Central memory CD4-positive, alpha-beta T cell (primary cell): ENCODE measurements at places on chromosomes 7 and 10.

DNA sequence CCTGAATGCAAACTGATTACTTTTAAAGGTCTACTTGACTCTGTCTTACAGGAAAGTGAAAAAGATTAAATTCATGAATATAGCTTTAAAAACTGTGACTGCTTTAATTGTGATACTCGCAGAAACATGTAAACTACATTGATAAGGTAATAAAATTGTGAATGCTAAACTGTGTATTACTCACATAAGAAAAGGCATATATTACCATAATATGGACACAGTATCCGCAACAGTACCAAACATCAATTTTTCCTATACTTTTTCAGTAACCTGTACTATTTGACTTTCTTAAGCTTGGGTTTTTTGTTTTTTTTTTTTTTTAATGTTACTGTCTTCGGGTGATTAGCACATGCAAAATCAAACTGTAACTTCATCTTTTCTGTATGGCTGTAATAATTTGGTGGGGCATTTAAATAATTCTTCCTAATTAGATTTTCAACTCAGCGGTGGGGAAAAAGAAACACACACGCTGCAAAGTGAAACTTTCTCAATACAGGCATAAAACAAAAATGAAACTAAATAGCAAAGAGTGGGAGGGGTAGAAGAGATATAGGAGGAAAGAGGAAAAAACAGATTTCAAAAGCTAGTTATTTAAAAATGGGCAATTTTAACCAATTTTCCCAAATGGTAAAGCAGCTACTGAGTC is 23.2 kb downstream of the NT5C3A start:
- peak; percentile 45 for DNase-seq

- DNase-seq, result no peak
These were observed 127.1 kb downstream of the GLRX3 start for GRCh38 chr10:130263289-130263688.

DNA sequence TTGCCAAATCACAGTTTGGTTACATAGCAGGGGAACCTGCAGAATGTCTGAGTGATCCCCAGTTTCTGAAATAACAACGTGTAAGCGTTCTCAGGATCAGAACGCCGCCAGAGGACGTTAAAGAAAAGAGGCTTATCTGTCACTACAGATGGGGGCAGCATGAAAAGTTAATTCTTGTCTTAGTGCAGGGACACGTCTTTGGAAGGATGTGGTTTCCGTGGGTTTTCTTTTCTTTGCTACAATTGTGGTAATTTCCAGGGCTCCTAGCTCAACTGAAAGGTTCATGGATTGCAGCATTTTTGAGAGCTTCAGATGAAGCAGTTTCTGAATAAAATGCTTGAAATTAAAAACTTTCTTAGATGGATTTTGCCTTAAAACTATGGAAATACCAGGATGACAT is 106.6 kb downstream of the PRKCQ start:
- DNase-seq, result peak; percentile 84

DNA sequence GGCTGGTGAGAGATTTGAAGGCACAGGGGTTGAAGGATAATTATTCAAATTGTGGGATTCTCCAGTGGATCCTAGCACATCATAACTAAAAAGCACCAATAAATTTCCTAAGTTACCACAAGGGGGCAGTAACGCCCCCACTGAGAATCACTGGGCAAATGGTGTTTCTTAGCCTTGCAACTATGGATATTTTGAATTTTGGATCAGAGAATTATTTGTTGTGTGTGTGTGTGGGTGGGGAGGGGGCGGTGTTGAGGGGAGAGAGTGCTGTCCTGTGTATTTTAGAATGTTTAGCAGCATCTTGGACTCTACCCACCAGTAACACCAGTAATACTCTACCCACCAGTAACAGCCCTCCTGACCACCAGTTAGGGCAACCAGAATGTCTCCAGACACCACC is 63.3 kb upstream of the PRKG1 start:
- no peak for DNase-seq

DNA sequence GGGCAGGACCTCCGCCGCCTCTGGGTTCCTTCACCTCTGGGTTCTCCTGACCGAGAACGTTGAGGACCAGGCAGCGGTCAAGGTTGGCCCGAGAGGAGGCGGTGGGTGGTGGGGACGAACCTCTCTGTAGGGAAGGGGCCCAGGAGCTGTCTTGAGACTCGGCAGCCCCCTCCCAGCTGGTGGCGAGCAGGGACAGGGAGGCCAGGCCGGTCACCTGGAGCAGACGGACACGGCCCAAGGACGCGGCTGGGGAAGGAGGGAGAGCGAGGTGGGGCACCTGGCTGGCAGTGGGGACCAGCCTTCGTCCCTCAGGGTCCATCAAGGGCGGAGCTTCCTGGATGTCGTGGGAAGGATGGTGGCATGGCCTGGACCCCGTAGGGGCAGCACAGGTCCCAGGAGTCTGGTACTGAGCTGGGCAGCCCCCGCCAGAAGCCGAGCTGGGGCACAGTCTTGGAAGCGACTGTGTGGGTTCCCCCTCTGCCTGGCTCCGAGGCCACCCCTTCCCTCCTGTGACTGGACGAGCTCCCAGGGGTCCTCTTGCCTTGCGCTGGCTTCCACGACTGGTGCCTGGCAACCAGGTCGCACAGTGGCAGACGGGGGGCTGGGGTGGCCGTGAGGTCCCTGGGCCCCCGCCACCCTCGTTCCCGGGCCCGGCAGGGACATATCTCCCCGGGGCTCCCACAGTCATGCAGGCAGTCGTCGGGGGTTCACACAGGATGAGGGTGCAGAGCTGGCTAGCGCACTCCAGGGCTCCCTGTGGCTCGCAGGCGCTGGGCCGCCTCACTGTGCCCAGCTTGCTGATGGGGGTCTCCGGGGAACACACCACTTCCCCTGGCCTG is 89.9 kb downstream of the DNAJB6 start:
- no peak for DNase-seq

DNA sequence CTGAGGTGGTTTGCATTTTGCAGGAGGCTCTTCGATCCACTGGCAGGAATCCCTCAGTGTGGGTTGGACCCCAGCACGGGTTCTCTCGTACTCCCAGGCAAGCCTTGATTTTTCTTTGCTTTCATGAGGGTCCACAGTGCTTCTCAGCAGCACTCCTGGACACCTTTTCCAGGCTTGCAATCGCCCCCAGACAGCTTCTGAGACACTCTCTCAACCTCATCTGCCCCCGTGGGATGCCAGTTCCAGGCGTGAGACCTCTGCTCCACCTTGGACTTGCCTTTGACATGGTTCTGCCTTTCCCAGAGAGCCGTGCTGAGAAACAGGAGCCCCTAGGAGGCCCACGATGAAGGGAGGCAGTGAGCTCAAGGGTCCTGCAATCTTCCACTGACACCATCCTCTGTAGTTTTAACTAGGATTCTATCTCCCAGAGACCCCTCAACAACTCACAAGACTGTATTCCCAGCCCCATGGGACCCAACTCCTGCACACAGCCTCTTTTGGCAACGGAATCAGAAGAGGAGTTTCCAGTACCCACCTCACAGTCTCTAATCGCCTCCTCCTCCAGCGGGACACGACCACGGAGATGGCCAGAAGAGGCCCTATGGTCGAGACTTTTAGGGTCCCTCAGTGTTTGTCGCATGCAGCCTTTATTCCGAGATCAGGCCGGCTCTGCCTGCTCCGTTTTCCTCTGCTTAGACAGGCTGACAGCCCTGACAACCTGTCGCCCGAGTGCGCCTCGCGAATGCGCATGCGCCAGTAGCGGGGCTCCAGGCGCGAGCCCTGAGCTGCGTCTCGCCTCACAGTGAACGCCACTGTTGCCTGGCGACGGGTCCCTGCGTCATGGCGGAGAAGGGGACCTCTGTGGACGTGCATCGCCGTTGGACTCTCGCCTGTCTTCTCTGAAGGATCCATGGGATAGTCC is 26.0 kb upstream of the ZNF273 start:
- DNase-seq, result peak; percentile 65

GRCh38 chr7:25858200-25858524 is 293.8 kb upstream of the NFE2L3 start:
- no peak for DNase-seq

DNA sequence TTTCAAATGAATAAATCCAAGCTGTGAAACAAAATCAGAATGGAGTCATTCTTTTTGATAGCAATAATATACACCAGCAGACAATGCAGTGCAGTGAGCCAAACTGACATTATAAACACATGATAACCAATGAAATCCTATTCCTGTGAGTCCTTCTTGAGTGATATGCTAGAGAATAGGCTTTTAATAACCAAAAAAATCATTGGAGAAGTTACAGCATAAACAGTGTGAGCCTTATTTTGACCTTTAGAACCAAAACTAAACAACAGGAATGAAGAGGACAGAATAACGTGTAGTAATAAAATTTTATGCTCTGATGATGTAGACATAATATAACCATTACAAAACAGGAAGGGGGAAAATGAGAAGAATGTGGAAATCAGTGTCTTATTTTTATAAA is 8.7 kb downstream of the HUS1 start:
- no peak for DNase-seq

GRCh38 chr7:115289971-115290370 is 368.1 kb downstream of the MDFIC start:
- DNase-seq, result no peak

GRCh38 chr10:131777921-131778320 is 122.9 kb upstream of the PPP2R2D start:
- DNase-seq, result no peak

GRCh38 chr10:71864911-71865361 is 13.9 kb upstream of the PSAP start:
- DNase-seq, result no peak

- DNase-seq, result no peak
These were observed 75.1 kb upstream of the KIAA1217 start for GRCh38 chr10:24133835-24134234.

DNA sequence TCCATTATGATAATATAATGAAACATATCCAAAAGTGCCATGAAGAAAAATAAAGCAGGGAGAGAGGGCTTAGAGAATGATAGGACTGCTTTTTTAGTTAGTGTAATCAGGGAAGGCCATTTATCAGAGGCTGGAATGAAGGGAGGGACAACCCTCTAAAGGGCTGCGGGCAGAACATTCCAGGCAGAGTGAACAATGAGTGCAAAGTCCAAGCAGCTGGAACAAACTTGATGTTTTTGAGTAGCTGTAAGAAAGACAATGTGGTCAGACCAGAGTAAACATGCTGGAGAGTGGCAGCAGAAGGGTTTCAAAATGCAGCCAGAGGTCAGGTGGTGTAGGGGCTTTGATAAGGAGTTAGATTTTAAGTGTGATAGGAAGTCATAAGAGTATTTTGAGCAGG is 65.6 kb upstream of the CCDC6 start:
- no peak for DNase-seq

DNA sequence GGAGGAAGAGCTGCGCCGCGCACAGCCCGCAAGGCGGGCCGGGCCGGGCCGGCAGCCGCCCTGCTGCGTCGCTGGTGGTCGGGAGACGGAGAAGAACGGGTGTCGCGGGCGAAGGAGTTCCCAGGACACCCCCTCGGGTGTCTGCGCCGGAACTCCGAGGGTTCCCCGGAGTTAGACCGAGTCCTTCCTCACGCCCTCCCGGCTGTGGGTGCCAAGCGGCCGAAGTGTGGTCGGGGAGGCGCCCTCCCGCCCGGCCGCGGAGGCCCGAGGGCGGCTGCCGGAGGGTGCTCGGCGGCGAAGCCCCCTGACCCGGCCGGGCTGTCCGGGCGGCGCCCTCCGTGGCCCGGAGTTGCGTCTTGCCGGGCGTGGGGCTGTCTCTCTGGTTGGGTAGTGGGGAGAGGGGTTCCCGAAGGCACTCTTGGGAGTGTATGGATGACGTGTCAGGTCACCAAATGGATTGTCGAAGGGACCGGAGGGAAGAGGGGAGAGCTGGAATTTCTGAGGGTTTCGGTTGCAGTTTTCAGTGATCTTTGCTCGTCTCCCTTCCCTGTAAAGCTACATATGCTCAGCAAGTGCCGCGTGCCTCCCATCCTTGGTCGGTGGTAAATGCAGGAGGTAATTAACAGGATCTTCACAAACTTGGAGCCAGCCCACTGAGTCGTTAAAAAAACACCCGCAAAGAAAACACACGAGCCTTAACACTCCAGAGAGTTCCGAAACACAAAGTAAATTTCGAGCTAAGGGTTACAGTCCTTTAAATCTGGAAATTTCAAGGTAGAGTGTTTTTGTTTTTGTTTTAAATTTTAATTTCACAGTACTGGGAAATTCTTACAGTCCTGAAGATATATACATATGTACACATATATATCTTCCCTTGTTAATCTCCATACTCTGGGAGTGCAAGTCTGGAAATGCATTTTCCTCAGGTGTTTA is 871 bp downstream of the ST7 start:
- no peak for DNase-seq

DNA sequence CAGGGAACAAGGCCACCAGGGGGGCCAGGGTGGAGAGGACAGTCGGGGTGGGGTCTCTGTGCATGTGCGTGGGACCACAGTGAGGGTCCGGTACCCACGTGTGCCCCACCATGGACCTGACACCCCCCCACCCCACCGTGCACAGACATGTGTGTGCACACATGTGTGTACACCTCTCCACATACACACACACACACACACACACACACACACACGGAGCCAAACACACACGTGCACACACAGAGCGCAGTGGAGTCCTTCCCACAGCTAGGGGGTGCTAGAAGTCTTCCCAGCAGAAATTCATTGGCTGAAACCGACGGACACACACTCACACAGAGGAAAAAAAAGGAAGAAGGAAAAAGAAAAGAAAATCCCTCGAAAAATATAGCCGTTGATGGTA is 42.8 kb upstream of the GNA12 start:
- peak; percentile 40 for DNase-seq

- no peak for DNase-seq
These were observed 287.2 kb downstream of the ETV1 start for GRCh38 chr7:13702251-13702650.

- DNase-seq, result no peak
These were observed 486.3 kb upstream of the PCDH15 start for GRCh38 chr10:55287346-55287745.

DNA sequence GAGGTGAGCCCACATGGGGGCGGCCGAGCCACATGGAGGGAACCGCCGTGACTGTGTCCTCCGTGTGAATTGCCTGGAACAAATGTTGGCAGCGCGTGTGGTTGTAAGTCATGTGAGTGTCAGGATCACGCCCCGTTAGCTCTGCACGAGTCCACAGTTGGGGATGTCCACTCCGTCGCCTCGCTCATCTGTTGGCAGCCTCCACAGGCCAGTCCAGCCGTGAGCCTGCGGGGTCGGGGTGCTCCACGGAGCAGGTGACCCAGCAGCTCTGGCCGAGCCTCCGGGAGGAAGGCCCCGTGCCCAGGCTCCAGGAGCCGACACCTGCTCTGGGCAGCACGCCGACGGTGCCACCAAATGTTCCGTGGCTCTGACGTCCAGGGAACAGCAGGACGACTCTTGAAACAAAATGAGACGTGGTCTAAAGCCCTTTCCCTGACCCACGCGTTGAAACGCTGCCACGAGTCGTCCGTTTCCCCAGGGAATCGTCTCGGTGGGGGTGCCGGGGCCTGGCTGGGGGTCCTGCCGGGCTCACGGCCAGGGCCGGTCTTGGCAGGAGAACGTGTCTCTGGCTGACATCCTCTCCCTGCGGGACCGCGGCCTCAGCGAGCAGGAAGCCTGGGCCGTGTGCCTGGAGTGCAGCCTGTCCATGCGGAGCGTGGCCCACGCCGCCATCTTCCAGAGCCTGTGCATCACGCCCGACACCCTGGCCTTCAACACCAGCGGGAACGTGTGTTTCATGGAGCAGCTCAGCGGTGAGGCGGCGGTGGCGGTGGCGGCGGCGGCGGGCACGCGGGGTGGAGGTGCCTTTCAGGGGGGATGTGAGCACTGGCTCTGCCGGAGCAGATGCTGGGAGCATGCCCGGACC is 7.0 kb downstream of the KNDC1 start:
- DNase-seq, result no peak
